NCI-H460 (cell line): ENCODE measurements at places on chromosomes 11 and 22. TPM values are rescaled to one million over a fixed set of nuclear protein-coding genes. Genes with fewer than 3 reads are reported as not detected.
A peak's percentile ranks its signal among the peaks of the same experiment; 100 is the strongest.

DNA sequence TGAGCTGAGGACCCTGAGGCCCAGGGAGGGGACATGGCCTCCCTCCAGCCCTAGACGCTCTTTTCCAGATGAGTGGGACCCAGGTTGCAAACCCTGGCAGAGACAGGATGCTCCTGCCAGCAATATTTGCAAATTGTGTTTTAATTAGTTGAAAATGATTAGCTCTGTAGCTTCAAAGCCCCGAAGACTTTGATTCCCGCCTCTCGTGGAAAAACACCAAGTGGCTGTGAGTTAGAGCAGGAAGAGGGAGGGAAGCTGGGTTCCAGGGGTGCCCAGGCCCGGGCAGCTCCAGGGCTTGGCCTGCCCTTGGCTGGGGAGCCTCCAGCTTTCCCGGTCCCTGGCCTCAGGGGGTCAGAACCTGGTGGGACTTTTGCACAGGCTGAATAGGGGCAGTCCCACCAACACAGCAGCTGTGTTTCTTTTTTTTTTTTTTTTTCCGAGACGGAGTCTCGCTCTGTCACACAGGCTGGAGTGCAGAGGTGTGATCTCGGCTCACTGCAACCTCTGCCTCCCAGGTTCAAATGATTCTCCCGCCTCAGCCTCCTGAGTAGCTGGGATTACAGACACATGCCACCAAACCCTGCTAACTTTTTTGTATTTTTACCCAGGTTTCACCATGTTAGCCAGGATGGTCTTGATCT, 101.6 kb upstream of the RTL6 start:
- DNase-seq, result no peak

The GAL gene
- total RNA-seq, result 35.4 and 37.1 TPM in 2 replicates

The CHRM1 gene
- not detected in 2 replicates for total RNA-seq

DNA sequence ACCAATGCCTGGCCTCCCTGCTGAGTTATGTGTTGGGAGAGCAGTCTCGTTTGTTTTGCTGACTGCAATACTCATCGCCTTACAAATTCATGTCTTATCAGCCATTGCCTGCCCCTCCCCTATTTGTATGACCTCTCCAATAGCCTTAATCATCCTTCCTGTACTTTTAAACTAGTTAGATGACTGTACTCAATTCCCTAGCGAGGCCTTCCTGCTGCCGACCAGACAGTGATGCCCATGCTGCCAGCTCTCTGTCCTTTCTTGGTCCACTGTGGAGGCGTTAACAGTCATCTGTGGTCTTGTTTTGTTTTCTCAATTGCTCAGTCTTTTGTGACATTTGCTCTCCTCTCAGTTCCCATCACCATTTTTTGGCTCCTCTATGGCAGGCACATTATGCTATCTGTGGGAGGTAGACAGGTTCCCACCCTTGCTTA, 20.3 kb upstream of the YPEL1 start:
- no peak for DNase-seq

- no peak for DNase-seq
Observed at GRCh38 chr11:65645710-65646109, 7.8 kb downstream of the SIPA1 start.

The OR8G1 gene
- not detected in 2 replicates for total RNA-seq

The RTN4RL2 gene
- 0.45 and 0.72 TPM in 2 replicates for total RNA-seq

DNA sequence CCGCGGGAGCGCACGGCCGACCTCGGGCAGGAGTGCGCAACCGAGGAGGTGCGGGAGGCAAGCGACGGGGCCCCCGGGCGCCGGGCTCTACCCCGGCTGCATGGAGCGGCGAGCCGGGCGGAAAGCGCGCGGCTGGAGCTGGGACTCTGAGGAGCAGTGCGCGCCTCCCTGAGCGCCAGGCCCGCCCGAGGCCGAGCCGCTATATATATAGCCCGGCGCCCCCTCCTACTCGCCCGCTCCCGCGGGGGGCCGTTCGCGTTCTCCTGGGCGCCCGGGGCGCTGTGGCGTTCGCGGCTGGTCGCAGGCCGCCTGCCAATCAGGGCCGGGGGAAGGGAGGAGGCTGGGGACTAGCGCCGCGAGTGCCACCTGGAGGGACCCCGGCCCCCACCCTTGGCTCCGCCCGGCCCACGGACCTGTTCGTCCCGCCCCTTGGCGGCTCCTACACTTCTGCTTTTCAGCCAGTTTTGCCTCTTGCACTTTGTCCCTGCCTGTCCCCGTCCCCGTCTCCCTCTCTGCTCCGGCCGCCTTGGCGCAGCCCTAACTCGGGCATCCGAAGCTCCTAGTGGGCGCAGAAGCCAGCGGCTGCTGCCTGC, at the start of gene FGF4:
Gene FGF4, minus strand, starts transcription at position 179 of the 593 bp plus-strand sequence. CDS start 257 bp downstream, outside the sequence.
- no peak for DNase-seq

DNA sequence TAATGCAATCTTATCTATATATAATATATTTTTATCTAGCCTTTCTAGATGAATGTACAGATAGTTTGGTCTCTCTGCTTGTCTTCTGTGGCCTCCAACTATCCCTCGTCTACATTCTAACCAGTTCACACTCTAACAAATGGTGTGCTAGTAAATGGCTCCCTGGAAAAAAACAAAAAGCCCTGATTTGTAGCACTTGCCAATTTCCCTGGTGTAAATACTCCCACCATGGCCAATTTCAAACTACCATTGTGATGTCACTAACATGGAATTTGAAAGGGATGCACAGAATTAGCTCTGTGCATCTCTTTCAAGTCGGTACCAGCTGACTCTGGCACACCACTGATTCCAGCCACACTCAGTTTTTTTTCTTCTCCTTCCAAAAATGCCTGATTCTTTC, 154.6 kb downstream of the MYO18B start:
- DNase-seq, result no peak

- no peak for DNase-seq
Observed at GRCh38 chr11:133892584-133893380, 47.5 kb upstream of the SPATA19 start.

DNA sequence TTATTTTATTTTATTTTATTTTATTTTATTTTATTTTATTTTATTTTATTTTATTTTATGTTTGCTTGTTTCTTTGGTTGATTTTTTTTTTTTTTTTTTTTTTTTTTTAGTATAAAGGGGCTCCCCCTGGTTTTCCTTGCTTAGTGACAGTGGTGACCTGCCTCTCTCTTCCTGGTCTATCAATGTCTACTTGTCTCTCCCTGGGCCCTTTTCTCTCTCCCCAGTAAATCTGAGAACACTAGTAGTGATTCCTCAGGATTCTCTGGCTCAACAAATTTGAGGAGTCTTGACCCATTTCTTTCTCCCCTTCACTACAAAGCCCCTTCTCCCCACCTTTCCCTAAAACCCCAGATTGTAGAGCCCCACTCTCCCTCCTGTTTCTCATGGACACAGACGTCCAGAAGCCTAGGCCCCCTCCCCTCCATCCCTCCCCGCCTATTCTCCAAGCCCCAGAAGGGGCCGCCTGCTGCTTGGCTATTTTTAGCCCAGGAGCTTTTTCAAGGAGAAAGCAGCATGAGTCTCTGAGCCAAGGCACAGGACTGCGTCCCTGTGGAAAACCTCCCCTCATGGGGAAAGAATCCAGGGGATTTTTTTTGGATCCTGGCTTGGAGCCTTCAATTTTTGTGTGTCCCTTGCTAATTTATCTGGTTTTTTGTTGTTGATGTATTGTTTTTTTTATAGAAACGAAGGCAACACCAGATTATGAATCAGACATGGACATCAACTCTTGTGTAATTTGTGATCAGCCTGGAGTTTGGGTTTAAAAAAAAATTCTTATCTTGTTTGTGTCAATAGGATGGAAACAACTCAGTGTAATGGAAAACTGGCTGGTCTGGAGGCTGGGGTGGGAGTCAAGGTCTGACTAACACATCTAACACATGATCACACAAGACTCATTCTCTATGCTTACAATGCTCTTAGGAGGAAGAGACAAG, 17.5 kb upstream of the ACCSL start:
- DNase-seq, result no peak

The P2RY6 gene
- not detected in 2 replicates for total RNA-seq

DNA sequence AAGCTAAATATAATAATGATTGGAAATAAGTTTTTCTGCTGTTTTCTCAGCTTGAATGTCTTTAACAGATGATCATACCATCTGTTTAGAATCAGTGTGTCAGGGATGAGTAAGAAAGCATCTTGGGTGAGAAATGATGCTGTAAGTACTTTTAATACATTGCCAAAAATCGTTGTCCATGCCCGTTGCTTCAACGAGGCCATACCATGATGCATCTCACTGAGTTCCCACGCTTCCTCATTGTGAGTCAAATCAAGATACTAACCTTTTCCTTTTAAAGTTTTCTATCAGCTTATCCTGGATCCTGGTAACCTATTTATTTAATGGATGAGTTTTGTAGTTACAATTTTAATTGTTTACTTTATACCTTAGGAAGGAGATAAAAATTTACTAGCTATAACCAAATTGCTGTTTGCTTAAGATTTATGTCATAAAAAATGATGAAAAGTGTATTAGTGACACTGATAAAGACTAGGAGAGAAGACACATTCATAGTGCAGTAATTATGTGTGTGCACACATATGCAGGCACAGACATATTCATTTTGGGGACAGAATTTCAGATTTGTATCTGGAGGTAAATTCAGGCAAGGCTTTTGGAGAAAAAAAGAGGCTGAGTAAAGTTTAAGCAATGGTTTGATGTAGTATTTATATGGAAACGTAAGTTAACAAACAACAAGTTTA, 154.8 kb downstream of the UVRAG start:
- DNase-seq, result no peak

DNA sequence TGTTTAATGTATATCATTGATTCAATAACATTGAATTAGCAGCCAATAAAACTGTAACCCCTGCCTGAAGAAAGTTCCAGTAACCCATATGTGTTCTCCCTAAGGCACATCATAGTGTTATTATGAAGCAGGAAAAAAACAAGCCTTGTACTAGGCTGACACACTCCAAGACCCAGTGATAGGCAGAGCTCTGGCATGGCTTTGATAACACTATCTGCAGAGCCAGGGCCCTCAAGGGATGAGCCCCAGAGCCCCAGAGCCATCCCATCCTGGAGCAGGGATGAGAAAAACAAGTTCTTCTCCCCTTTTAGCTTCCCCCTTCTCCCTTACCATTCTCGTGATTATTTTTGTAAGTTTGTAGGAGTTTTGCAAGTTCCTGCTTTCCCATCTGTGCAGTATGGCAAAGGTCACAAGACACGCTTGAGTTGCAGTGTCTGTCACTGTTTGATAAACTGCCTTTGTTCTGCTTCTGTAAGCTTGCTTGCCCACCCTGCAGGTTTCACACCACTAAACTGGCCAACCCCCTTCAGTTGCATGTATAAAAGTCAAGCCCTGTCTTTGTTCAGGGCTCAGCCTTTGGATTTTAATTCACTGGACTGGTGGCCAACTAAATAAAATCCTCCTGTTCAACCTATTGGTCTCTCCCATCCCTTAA, 22.3 kb upstream of the GUCY1A2 start:
- DNase-seq, result no peak

The KRTAP5-10 gene
- total RNA-seq, result not detected in 2 replicates

- no peak for DNase-seq
Observed at GRCh38 chr11:123640029-123640428, 14.4 kb downstream of the SCN3B start.

The KREMEN1 gene
- total RNA-seq, result 1.5 and 1.6 TPM in 2 replicates

GRCh38 chr11:46386674-46387073, 4.9 kb downstream of the CHRM4 start:
- no peak for DNase-seq

The LRRC74B gene
- total RNA-seq, result not detected in 2 replicates

- DNase-seq, result no peak
Observed at GRCh38 chr11:29300420-29300819, 716.4 kb downstream of the KCNA4 start.

- peak; percentile 91 for DNase-seq
Observed at GRCh38 chr22:19122143-19122751, at the start of gene DGCR2. TSS of gene DGCR2 (minus strand) at chr22:19122412. CDS start at chr22:19122206, 206 bp downstream.

DNA sequence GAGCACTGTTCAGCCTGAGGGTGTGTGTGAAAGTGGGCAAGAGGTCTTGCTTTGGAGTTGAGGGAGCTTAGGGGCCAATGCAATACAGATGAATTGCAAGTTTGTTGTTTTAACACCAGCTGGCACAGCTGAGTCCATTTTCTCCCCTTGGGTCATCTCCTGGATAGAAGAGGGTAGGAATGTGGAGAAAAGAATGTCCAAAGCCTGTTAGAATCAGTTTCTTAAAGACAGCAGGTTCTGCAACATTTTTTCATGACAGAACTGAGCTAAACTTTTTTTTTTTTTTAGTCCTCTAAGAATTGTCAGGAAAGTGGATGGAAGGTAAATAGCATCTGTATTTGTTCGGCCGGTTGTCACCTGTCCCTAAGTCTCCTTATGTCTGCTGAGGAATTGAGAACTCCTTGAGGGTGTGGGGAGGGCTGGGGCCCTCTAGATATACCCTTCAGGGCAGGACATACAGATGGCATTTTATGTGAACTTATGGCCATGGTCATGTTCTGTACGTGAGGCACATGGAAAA, 211.1 kb upstream of the CADM1 start:
- no peak for DNase-seq

DNA sequence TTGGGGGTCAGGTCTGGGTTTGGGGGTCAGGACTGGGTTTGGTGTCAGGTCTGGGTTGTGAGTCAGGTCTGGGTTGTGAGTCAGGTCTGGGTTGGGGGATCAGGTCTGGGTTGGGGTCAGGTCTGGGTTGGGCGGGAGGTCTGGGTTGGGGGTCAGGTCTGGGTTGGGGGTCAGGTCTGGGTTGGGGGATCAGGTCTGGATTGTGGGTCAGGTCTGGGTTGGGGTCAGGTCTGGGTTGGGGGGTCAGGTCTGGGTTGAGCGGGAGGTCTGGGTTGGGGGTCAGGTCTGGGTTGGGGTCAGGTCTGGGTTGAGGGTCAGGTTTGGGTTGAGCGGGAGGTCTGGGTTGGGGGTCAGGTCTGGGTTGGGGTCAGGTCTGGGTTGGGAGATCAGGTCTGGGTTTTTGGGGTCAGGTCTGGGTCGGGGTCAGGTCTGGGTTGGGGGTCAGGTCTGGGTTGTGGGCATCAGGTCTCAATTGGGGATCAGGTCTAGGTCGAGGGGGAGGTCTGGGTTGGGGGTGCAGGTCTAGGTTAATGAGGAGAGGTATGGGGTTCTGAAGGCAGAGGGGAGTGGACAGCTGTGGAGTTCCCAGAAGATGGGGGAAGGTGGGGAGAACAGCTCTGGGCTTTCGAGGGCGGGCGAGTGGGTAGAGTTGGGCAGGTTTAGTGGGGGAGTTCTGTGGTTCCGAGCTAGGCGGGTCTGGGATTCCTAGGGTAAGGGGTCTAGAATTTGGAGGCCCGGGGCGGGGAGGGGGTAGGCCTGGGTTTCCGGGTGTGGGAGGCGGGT, 629 bp downstream of the TTLL8 start:
- DNase-seq, result no peak

The MOB2 gene
- total RNA-seq, result 11.1 and 12.6 TPM in 2 replicates

The RIC3 gene
- 1.4 and 1.9 TPM in 2 replicates for total RNA-seq

GRCh38 chr11:1559111-1559951, 12.7 kb downstream of the DUSP8 start:
- peak; percentile 74 for DNase-seq

GRCh38 chr11:71563406-71563805, 2.0 kb upstream of the KRTAP5-10 start:
- peak; percentile 36 for DNase-seq

The DDIAS gene
- 10.9 and 12.8 TPM in 2 replicates for total RNA-seq

The OR8A1 gene
- not detected in 2 replicates for total RNA-seq

- no peak for DNase-seq
Observed at GRCh38 chr11:112570333-112570732, 309.7 kb upstream of the PLET1 start.

The EPS8L2 gene
- total RNA-seq, result 12.8 and 13.9 TPM in 2 replicates

The BCO2 gene
- total RNA-seq, result 0.50 and 1.0 TPM in 2 replicates
